ENCODE measurements at places on chromosomes 12 and 14.

DNA sequence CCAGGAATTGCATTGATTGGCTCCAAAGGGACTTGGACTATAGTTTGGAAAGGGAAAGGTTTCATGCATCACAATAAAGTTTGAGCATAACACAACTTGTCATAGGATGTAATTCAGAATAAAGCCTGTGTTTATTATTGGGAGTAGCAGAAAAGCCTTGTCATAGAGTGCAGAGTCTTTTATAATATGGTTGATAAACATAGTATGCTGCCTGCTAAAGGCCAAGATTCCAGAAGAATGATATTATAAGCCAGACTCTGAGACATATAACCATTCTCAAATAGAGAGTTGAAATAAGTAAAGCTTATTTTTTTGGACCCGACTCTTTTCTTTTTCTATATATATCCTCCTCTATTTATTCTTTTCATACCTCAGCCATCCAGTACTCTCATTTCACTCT lies 207.3 kb downstream of the LRIG3 start:
- no peak for DNase-seq

DNA sequence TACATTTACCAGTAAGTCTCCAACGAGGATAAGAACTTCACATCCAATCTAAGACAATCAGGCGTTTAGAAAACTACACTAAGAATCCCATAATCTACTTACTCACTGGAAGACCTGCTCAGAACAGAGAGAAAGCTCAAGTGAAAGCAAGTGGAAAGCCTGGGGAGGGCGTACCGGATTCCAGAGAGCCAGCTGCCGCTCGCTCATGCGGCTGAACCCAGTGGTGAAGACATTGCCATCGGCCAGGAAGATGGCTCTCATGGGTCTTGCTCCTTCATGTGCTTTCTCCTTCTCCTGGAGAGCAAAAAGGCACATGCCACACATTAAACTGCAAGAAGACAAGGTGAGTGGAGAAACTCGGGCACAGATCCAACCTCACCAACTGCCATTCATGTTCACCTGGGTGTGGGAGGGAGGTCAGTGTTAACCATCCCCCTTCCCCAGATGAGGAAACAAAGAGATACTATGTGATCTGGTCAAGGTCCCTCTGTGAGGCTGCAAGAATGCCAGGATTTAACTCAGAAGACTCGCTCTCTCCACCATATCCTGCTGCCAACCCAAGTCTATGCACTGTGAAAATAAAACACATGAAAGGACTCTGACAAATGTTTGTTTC lies 23.5 kb upstream of the SELPLG start:
- DNase-seq: no peak

GRCh38 chr12:114767084-114767760 lies 83.2 kb upstream of the TBX3 start:
- DNase-seq: no peak

GRCh38 chr14:83419420-83419819 lies 1885.8 kb upstream of the SEL1L start:
- DNase-seq: peak; percentile 89

DNA sequence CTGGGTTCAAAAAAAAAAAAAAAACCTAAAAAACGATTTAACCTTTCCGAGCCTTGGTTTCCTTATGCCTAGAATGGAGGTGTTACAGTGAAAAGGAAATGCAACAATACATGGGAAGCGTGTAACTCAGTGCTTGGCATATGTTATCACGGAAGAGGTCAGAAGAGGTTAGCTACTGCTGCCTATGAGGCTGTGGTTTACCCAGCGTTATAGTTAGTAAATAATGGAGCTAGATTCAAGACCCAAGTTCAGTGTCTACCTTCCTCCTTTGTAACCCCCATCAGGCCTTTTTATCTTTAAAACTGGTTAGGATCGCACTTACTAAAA lies 839 bp downstream of the IFT43 start:
- DNase-seq: no peak

DNA sequence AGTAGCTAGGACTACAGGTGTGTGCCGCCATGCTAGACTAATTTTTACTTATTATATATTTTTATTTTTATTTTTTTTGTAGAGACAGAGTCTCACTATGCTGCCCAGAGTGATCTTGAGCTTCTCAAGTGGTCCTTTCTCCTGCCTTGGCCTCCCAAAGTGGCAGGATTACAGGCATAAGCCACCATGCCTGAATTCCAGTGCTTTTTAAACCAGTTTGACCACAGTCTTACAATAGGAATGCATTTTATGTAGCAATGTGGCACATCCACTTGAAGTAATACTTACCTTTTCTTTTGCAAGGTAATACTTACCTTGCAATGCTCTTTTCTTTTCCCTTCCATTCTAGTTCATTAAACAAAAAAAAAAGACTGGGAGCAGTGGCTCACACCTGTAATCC lies 38.0 kb upstream of the CPM start:
- DNase-seq: no peak

DNA sequence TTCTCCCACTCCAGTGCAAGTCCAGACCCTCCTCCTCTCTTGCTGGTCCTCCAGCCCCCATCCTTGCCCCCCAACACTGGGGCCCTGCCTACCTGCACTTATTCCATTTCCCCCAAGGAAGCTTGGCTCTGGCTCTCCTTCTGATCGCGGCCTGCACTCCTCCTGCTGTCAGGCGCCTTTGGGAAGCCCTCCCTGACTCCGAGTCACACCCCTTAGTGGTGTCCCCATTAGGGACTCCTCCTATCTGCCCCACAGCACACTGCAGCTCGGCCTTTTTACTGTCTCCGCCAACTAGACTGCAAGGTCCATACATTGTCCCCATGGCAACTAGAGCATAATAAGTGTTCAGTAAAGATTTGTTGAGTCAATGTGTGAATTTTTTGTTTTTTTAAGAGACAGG lies 32.9 kb downstream of the FIGNL2 start:
- DNase-seq: no peak

- DNase-seq: no peak
Observed at GRCh38 chr12:9118158-9118557, 2.4 kb upstream of the A2M start.

DNA sequence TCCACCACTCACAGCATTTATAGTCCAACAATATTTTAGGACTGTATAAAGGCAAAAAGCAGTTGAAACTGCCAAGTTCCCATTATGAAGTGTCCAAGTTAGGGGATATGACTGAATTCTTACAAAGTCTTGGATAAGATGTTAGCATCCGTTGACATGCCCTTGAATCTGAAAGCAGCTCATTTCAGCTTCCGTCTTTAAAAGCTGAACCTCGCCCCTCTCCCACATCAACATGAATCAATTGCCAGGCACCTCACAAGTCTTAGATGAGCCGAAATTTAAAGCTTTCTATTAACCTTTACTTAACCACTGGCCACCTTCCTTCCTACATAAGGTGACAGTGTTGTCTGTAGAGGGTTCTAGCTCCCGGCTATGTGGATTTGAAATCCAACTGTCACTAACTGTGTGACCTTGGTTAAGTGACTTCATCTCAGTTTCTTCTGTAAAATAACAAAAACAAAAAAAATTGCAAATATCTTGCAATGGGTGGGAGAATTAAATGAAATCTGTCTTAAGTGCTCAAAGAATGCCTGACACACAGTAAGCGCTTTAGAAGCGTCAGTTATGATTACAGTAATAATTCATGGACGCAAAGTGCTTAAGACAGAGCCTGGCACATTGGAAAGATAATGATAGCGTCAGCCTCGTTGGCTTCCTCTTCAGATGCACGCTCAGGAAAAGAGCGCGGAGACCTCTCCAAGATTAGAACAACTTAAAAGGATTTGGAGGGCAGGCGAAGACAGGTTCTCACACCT lies 1.2 kb downstream of the PPP1CC start:
- peak; percentile 18 for DNase-seq

GRCh38 chr14:52885230-52885629 lies 65.6 kb downstream of the FERMT2 start:
- DNase-seq: no peak

- DNase-seq: no peak
Observed at GRCh38 chr14:39488600-39488999, 56.4 kb upstream of the FBXO33 start.

GRCh38 chr12:86721713-86722397 lies 465.7 kb upstream of the MGAT4C start:
- peak; percentile 80 for DNase-seq

GRCh38 chr14:70382536-70382935 lies 23.1 kb upstream of the COX16 start:
- no peak for DNase-seq

DNA sequence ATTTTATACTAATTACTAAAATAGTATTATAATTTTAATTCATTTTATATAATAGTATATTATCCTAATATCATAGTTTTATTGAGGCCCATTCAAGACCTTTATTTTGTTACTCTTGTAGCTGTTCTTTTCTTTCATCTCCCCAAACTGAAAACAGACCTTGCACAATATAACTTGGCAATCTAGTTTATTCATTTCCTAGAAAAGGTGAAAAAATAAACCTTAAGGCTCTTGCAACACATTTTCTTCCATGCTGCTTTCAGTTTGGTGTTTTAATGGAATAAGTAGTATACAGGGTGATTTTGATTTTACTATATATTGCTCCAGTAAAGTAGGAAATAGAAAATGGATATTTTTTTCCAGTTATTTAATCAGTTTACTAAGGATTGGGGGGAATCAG lies 174.0 kb downstream of the SLC2A13 start:
- no peak for DNase-seq
